ENCODE measurements at places on chromosomes 6 and 20.
A peak's percentile ranks its signal among the peaks of the same experiment; 100 is the strongest.

GRCh38 chr6:149751239-149751638 is 1.7 kb downstream of the PCMT1 start:
- no peak for DNase-seq

DNA sequence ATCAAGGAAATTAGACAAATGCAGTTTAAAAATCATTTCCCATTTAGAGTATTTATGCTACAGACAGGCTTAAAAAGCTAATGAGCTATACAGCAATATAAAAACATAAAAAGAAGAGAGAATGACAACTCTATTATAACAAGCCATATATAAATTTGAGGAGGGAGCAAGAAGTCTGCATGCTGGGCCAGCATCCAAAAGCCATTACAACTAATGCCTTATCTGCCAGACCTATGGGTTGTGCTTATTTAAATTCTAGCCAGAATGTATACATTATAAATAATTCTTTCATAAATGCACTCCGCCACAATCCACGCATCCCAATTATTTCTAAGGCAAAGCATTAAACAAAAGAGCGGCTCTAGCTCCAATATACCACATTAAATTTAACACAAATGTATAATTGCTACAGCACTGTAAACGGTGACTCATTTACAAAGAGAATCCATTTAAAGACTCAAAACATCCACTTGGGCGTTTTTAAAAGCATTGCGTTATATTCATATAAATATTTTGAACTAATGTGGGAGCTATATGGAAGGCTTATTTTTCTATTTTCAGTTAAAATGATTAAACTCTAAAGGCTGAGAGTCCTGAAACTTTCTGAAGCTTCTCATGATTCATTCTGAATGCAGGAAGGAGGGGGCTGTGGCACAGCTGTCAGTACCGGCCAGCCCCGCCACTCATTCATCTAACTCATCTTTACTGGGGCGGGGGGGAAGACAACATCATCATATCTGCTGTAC is 37.7 kb upstream of the RAB22A start:
- no peak for DNase-seq

DNA sequence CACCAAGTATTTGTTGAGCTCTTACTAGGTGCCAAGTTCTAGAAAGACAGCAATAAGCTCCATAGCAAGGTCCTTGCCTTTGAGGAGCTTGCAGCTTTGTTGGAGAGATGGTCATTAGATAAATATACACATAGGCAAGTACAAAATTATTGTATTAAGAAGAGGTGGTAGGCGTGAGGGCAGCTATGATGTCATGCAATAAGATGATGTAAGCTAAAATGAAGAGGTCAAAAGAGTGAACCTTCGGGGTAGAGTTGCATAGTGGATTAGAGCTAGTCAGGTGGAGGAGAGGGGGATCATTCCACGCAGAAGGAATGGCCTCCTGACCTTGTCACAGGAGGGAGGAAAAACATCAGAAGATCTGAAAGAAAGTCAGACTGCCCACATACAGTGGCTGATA is 141.9 kb upstream of the PCSK2 start:
- DNase-seq, result no peak

- peak; percentile 70 for DNase-seq
These were observed 578 bp downstream of the RGL2 start for GRCh38 chr6:33297956-33298772.

DNA sequence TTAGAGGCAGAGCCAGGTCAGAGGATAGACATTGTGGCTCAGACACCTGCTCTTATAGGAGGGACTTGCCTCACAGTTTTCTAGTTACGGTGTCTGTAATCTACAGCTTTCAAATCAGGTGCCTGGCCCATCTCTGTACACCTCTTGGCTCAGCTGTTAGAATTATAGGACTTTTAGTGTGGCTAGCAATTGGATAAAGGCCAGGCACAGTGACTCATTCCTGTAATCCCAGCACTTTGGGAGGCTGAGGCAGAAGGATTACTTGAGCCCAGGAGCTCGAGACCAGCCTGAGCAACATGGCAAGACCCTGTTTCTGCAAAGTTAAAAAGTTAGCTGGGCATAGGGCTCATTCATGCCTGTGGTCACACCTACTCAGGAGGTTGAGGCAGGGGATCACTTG is 20.0 kb downstream of the BRPF3 start:
- DNase-seq, result no peak

DNA sequence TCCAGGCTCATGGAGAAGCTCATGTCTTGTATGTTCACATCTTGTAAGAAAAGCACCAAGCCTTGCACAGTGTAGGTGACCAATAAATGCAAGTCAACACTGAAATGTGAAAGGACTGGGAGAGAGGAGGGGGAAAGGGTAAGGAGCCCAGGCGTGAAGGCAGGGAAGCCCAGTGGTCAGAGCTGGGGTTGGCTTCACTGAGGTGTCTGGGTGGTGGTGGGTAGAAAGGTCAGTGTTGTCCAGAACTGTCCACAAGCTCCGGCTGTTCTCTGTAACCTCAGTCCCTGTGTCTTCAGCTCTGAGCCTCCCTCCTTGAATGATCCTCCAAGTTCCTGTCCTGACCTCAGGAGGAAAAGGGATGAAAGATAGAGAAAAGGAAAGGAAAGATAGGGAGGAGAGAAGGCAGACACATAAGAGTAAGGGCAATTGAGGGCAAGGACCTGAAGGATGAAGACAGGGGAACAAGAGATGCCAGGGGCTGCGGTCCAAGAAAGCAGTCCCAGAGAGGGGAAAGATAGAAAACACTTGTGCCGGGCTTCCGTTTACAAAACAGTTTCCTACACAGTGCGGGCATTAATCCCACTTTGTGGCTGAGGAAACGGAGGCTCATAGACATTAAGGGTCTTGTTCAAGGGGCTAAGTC is 2.4 kb upstream of the TNXB start:
- DNase-seq, result no peak

DNA sequence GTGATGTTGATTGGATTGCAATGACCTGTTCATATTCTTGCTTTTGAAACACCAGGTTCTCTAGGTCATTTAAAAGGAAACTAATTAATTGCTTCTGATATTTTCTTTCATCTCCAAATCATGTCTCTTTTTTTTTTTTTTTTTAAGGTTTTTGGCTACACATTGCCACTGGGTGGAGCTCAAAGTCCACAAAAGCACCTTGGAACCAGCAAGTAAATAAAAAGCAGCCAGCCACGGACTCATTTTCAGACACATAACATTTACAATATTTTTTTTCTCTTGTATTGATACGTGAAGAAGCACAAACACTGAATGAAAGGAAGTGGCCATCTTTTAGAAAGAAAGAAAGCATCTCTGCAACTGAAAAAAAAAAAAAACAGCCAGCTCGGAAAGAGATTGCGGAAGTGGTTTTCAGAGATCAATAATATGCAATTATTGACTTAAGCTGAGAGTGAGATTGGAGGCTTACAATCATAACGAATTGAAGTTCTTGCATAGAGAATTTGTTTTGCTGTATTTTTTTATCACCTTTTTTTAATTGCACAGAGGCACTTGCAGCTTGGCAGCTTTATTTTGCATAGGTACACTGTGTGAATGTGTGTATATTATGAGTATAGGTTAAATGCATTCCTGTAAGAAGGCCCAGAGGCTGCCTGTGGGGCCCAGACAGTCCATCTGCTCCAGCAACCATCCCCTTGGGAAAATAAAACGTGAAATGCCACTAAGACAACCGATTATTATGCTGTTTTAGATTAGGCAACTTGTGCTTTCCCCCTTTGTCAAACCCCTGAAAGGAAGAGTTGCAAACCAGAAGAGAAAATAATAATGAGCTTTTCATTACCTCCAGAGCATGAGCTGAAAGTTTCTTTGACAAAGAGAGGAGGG is 28.2 kb downstream of the CGA start:
- DNase-seq, result peak; percentile 10

All from RCC 7860 (cell line).